Activated naive CD4-positive, alpha-beta T cell treated with anti-CD3 and anti-CD28 coated beads for 36 hours (primary cell): ENCODE measurements at places on chromosomes 12 and 14. TPM values are rescaled to one million over a fixed set of nuclear protein-coding genes. Genes with fewer than 3 reads are reported as not detected.

GRCh38 chr12:104257913-104258472 is 42.4 kb downstream of the TXNRD1 start:
- no peak overlapping the region for H3K4me3 ChIP-seq
- H3K4me1 ChIP-seq: no peaks in the 10 kb centered on the region
- H3K27ac ChIP-seq: no peak overlapping the region
- DNase-seq: no peak
- no peaks in the 10 kb centered on the region for H3K27me3 ChIP-seq

Gene CLEC4D
- total RNA-seq: not detected

Gene SMIM41
- not detected for total RNA-seq

Gene PLEKHG7
- not detected for total RNA-seq

GRCh38 chr14:77580964-77581505 is 35.4 kb downstream of the SPTLC2 start:
- H3K4me3 ChIP-seq: no peak overlapping the region
- no peaks in the 10 kb centered on the region for H3K36me3 ChIP-seq
- peaks cover 22% of the 10 kb centered on the region for H3K4me1 ChIP-seq

Gene GALNT16
- total RNA-seq: 0.02 TPM

- H3K4me1 ChIP-seq: no peaks in the 10 kb centered on the region
- no peak for DNase-seq
- H3K4me3 ChIP-seq: no peak overlapping the region
- no peaks in the 10 kb centered on the region for H3K36me3 ChIP-seq
These were observed 132.7 kb downstream of the SSPN start for GRCh38 chr12:26327975-26328644.

Gene TAS2R9
- total RNA-seq: not detected

- H3K4me1 ChIP-seq: no peaks in the 10 kb centered on the region
- DNase-seq: no peak
- peaks cover 44% of the 10 kb centered on the region for H3K36me3 ChIP-seq
- no peak overlapping the region for H3K27ac ChIP-seq
- no peaks in the 10 kb centered on the region for H3K27me3 ChIP-seq
- no peak overlapping the region for H3K4me3 ChIP-seq
These were observed 21.8 kb downstream of the WDHD1 start for GRCh38 chr14:55005071-55005470.

GRCh38 chr12:2415568-2415944 is 362.8 kb downstream of the CACNA1C start:
- no peaks in the 10 kb centered on the region for H3K4me1 ChIP-seq
- no peak overlapping the region for H3K27ac ChIP-seq
- DNase-seq: no peak

- no peaks in the 10 kb centered on the region for H3K36me3 ChIP-seq
- peak overlapping the region; percentile 24 for H3K27ac ChIP-seq
- no peaks in the 10 kb centered on the region for H3K27me3 ChIP-seq
These were observed 40.7 kb upstream of the MTERF2 start for GRCh38 chr12:107027636-107028053.

DNA sequence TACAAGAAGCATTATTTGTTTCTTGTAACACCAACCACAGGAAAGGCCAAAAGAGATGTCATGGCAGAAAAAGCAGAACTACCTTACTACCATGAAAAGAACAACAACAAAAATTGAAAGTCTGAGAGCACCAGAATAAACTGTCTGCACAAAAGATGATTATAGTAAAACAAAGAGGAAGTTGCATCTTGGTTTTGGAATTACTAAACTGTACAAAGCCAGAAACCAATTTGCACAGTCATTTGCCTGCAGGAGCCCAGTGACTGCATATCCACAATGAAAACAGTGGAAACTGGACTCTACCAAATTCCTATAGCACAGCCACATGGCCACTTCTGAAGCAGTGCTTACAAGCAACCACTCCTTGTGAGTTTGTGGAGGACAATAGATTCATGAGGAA is 276.2 kb downstream of the SSPN start:
- H3K27ac ChIP-seq: peak overlapping the region; percentile 33
- peaks cover 22% of the 10 kb centered on the region for H3K36me3 ChIP-seq
- no peaks in the 10 kb centered on the region for H3K27me3 ChIP-seq
- H3K4me1 ChIP-seq: peaks cover 12% of the 10 kb centered on the region

Gene SLC41A2
- total RNA-seq: 3.5 TPM

Gene E2F7
- 9.6 TPM for total RNA-seq

GRCh38 chr14:72781561-72782508 is 112.1 kb downstream of the DPF3 start:
- peaks cover 4% of the 10 kb centered on the region for H3K4me1 ChIP-seq
- no peaks in the 10 kb centered on the region for H3K36me3 ChIP-seq
- no peaks in the 10 kb centered on the region for H3K27me3 ChIP-seq
- DNase-seq: no peak
- H3K4me3 ChIP-seq: no peak overlapping the region

Gene TDRD9
- total RNA-seq: 0.10 TPM

Gene PPP4R4
- total RNA-seq: 13.9 TPM

DNA sequence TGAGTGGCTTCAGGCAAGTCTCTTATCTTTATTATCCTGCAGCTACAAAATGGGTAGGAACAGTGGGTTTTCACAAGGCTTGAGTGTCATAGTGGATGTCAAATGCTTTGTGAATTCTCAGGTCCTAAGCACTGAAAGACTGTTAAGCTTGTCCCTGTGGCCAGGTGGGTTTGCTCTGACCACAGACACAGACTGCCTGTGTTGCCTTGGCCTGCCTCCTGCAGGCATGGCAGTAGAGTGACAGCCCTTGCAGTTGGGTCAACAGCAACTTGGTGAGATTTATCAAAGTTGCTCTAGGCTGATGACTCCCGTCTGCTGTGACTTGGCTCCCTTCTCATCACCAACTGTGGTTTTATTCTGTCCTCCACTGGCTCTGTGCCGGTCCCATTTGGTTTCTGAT is 520.0 kb upstream of the CCDC196 start:
- no peak overlapping the region for H3K4me3 ChIP-seq
- no peaks in the 10 kb centered on the region for H3K4me1 ChIP-seq
- no peaks in the 10 kb centered on the region for H3K27me3 ChIP-seq
- H3K27ac ChIP-seq: no peak overlapping the region

GRCh38 chr14:36818246-36818645 is 156.6 kb downstream of the PAX9 start:
- no peaks in the 10 kb centered on the region for H3K27me3 ChIP-seq
- DNase-seq: no peak
- no peak overlapping the region for H3K27ac ChIP-seq
- no peaks in the 10 kb centered on the region for H3K4me1 ChIP-seq
- no peaks in the 10 kb centered on the region for H3K36me3 ChIP-seq
- H3K4me3 ChIP-seq: no peak overlapping the region

DNA sequence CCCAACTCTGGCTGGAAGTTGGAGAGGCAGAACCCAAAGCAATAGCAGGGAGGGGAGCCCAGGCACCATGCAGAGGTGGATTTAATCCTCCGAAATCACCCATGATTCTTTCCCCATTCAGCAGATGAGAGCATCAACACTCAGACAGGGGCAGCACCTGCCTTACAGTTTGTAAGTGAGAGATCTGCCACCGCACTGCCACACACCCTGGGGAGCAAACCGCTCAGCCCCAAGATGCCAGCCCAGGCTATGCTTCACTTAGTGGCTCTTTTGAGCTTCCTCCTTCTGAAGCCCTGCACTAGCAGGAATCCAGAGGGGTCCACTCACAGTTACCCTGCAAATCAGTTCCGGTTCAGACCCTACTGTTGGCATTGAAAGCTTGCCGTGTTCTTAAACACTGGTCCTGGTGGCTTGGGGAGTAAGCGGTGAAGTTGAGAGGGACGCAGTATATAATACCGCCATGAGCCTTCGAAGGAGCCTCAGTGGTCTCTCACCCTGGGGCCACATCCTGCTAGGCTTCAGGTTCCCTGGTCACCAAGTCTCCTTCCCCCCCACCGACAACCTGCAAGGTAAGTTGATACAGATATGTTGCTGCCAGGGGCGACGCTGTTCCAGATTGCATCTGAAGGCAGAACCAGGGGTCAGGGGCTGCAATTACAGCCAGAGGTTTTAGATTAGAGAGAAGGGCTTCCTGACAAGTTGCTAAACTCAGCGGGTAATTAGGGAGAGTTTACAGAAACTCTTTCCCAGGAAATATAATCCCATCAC is 72.0 kb upstream of the CCND2 start:
- H3K27me3 ChIP-seq: no peaks in the 10 kb centered on the region
- H3K36me3 ChIP-seq: no peaks in the 10 kb centered on the region
- DNase-seq: no peak
- H3K27ac ChIP-seq: no peak overlapping the region
- H3K4me3 ChIP-seq: no peak overlapping the region

Gene POTEG
- total RNA-seq: not detected

DNA sequence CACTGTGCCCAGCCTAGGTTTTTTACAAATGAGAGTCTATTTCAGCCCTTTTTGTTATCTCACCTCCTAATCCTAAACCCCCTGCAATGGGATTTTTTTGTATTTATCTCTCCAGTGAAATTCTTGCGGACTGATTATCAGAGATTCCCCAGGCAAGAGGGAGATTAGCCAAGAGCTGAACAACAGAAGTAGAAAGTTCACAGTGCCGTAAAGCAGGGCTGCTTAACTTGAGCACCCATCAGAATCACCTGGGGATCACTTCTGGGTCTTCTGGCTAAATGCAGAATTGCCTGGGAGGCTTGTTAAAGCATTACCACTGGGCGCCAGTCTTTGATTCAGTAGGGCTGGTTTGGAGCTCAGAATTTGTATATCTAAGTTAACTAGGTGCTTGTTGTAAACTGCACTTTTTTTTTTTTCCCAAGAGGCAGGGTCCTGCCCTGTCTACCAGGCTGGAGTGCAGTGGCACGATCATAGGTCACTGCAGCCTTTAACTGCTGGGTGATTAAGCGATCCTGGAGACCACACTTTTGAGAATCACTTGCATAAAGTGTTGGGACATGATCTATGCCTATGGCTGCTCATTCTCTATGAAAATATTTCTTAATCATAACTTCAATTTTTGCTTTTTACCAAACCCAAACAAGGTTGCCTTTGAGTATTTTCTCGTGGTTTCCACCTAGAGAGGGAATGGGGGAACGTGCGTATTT is 1.1 kb upstream of the DPPA3 start:
- H3K4me1 ChIP-seq: no peaks in the 10 kb centered on the region
- no peak overlapping the region for H3K27ac ChIP-seq
- DNase-seq: no peak

DNA sequence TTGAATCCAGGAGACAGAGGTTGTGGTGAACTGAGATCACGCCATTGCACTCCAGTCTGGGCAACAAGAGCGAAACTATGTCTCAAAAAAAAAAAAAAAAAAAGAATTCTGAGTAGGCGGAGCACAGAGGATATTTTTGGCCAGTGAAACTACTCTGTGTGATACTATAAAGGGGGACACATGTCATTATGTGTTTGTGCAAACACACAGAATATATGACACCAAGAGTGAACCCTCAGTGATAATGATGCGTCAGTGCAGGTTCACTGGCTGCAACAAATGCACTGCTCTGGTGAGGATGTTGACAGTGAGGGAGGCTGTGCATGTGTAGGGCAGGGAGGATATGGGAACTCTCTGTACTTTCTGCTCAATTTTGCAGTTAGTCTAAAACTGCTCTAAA is 24.2 kb downstream of the FBXO21 start:
- H3K4me1 ChIP-seq: no peaks in the 10 kb centered on the region
- no peaks in the 10 kb centered on the region for H3K27me3 ChIP-seq
- no peak overlapping the region for H3K27ac ChIP-seq
- no peak overlapping the region for H3K4me3 ChIP-seq
- no peak for DNase-seq
- H3K36me3 ChIP-seq: peaks cover 28% of the 10 kb centered on the region

Gene LALBA
- not detected for total RNA-seq

Gene CD9
- 3.1 TPM for total RNA-seq

- no peak overlapping the region for H3K27ac ChIP-seq
- no peaks in the 10 kb centered on the region for H3K27me3 ChIP-seq
- H3K36me3 ChIP-seq: no peaks in the 10 kb centered on the region
- H3K4me1 ChIP-seq: no peaks in the 10 kb centered on the region
These were observed 29.0 kb downstream of the SLC2A3 start for GRCh38 chr12:7907009-7907408.

- no peaks in the 10 kb centered on the region for H3K36me3 ChIP-seq
- H3K27me3 ChIP-seq: peaks cover 26% of the 10 kb centered on the region
- H3K4me1 ChIP-seq: no peaks in the 10 kb centered on the region
- H3K4me3 ChIP-seq: no peak overlapping the region
- H3K27ac ChIP-seq: no peak overlapping the region
These were observed 28.0 kb downstream of the NOS1 start for GRCh38 chr12:117333331-117333881.

DNA sequence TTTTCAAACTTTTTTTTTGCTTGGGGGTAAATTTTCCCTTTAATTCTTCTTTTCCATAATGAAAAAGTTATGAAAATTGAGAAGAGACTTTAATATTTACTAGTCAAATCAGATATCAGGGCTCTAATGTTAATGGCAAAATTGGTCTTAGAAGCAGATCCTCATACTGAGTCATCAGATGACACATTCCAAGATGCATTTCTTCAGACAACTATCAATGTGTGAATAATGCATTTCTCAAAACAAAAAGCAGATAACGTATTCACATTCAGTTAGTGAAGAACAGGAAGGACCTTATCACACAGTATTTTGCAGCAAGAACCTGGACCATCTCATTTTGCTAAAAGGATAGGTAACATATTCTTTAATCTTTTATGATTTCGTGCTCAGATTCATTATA is 130.7 kb downstream of the GPHN start:
- no peak overlapping the region for H3K4me3 ChIP-seq
- H3K27me3 ChIP-seq: no peaks in the 10 kb centered on the region
- no peaks in the 10 kb centered on the region for H3K36me3 ChIP-seq

Gene OSGEP
- 36.8 TPM for total RNA-seq

GRCh38 chr12:120010661-120011230 is 21.7 kb downstream of the BICDL1 start:
- H3K27ac ChIP-seq: peak overlapping the region; percentile 97
- H3K4me3 ChIP-seq: peak overlapping the region; percentile 73
- DNase-seq: peak; percentile 69
- no peaks in the 10 kb centered on the region for H3K27me3 ChIP-seq
- peaks cover 46% of the 10 kb centered on the region for H3K36me3 ChIP-seq

Gene OTX2
- not detected for total RNA-seq

- peak overlapping the region; percentile 90 for H3K4me3 ChIP-seq
- H3K27me3 ChIP-seq: no peaks in the 10 kb centered on the region
- peak; percentile 12 for DNase-seq
- peak overlapping the region; percentile 65 for H3K27ac ChIP-seq
These were observed 1.3 kb downstream of the CAMKK2 start for GRCh38 chr12:121295116-121295745.

Gene PIK3C2G
- not detected for total RNA-seq

DNA sequence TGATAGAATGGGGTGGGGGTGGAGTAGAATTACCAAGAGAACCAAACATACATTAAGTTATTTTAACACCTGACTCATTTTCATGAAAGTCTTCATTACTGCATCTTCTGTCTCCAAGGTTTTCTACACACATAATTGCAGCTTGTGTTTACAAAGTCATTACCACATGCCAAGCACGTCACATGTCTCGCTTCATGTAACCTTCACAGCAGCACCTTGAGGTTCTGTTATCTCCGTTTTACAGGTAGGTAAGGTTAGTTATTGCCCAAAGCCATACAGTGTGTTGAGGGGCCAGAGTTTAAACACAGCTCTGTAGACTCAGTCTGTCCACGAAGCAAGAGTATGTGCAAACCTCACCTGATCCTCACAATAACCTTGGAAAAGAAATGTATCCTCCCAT is 64.3 kb upstream of the RBM19 start:
- no peaks in the 10 kb centered on the region for H3K4me1 ChIP-seq
- no peak overlapping the region for H3K27ac ChIP-seq

- H3K27ac ChIP-seq: no peak overlapping the region
- no peak overlapping the region for H3K4me3 ChIP-seq
- H3K27me3 ChIP-seq: no peaks in the 10 kb centered on the region
- H3K4me1 ChIP-seq: peaks cover 42% of the 10 kb centered on the region
These were observed 393 bp downstream of the ORMDL2 start for GRCh38 chr12:55818140-55818728.
